AG10803 (cell line): ENCODE measurements at places on chromosomes 4 and X.

- DNase-seq = peak; percentile 97
Observed at GRCh38 chr4:54228961-54229501, at the start of gene PDGFRA. Gene PDGFRA, plus strand, starts transcription at chr4:54229293. Its CDS starts 29,476 bp downstream, at chr4:54258769.

DNA sequence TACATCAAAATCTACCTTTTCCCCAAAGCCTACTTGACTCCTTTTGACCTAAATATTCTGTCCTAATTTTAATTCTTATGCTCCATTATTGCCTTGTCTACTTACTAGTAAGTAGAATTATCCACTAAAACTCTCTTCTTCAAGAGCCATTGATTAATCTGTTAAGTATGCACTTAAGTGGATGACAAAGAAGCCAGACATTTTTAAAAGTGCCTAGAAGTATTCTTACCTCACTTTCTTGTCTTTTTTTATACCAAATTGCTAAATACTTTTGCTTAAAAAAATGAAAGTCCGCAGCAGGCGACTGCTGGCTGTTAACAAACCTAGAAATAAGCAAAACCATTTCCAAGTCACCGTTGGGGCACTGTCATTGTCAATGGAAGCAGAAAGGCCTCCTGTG is 20.1 kb upstream of the FRMPD4 start:
- peak; percentile 47 for DNase-seq

DNA sequence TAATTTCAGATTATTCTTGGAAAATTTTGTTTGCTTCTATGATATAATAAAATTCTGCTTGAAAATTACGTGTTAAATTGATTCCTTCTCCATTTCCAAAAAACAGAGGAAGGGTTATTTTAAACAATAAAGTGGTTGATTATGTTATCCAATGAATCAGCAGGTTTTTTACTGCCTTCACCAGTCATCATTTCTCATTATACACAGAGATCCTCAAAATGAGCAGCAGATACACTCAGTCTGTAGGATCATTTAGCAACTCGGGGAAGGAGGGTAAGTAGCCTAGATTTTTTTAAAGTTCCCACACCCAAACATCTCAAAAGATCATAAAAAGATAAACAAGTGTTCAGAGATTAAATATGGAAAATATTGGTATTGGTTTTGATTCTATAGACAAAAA is 6.8 kb upstream of the TMEM144 start:
- no peak for DNase-seq

DNA sequence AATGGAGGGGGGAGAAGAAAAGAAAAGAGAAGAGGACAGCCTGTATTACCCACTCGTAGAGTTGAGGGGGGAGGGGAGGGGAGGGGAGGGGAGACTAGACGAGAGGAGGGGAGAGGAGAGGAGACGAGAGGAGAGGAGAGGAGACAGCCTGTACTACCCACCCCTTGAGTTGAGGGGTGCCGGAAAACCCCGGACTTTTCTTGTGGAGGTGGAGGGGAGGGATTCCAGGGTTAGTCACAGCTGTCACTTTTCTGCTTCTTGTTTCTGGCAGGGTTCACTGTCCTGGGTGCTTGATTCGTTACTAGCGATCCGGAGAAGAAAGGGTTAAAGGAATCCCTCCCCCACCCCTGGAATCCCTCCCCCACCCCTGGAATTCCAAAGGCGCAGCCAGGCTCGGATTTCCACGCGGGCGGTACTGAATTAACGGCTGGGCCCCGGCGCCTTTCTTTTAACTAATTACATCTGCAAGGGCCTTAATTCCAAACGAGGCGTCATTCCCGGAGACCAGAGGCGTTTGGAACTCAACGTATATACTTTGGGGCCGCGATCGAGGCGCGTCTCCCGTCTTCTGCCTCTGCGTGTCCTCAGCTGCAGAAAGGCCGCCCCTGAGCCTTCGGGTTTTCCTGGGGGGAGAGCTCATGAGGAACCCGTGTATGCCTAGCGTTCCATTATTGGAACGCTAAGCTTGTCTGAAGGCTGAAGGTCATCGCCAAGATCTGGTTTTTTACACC is 20.1 kb upstream of the CSF2RA start:
- DNase-seq = no peak

DNA sequence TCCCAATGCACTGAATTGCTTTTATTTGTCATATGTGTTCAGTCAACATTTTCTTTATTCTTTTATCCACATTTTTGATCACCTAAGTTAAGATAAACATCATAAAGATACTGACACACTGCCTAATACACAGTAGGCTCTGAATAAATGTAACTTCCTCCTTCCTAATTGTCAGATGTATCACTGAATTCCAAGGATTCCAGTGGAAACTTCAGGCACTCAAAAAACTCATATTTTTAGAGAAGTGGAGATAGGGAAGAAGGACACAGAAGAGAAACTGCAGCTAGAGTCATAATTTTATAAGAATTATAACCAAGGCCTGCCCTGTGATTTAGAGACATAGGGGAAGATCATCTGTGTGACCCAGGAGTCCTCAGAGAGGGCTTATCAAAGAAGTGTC is 753.3 kb downstream of the ADGRL3 start:
- no peak for DNase-seq
